HS-5 (cell line): ENCODE measurements at places on chromosomes 2 and 18.
A peak's percentile ranks its signal among the peaks of the same experiment; 100 is the strongest.

DNA sequence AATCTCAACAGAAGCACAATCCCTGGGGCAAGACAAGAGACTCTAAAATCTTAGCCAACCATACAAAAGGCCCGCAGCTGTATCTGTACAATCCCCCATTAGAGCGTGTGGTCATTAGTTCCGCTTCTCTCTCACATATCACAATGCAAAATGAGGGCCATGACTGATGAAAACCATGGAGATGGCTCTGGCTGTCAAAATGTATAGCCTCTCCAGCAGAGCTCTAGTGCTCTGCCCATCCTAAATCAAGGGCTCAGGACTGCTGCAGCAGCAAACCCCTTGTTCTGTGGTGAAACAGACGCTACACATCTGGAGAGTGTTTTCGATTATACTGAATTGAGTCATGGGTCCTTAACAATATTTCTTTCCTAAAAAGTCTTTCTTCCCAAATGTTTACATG lies 221.0 kb downstream of the PID1 start:
- no peak for DNase-seq

GRCh38 chr2:196244966-196245365 lies 73.6 kb upstream of the STK17B start:
- no peak for DNase-seq

- no peak for DNase-seq
Observed at GRCh38 chr18:9221040-9221439, 84.5 kb downstream of the ANKRD12 start.

DNA sequence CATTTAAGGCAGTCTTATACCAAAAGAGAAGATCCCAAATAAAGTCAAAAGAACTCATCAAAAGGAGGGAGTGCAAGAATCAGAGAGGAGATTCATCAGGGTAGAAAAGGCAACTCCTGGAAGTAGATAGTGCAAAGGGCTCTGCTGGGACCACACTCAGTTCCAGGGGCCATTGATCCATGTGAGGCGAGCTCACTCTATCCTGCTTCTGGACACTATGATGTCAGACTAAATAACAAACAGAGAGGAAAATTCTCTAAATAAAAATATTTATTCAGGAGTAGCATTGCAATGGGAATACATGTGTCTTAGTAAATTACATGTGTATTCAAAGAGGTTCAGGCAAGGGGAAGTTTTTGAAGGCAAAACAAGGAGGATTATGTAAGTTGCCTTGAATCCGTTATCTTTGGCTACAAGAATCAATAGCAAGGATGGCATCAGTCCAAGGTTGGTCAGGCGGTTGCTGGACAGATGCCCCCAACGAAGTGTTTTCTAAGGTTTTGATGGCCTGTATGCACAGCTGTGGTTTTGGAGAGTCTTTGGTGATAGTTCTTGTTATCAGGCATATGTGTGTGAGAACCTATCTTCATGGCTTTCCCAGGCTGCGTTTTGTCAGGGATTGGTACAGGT lies 13.2 kb upstream of the SERPINB12 start:
- no peak for DNase-seq

DNA sequence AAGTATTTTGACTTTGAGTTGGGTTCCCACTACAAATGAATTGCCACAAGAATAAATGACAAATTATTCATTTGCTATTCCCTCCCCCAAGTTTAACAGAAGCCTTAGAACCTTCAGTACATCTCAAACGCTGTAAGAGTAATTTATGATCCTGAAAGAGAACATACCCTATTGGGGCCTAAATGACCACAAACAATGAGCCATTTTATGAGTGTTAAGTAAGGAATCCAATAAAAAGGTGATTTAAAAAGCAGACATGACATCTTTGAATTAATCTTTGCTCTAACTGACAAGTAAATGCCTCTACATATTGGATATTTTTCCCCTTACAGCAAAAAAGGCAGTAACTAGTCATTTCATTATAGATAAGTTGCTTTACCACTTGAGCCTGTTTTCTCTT lies 136.9 kb downstream of the NRXN1 start:
- no peak for DNase-seq

GRCh38 chr2:152620208-152620607 lies 97.1 kb downstream of the PRPF40A start:
- DNase-seq: no peak

- no peak for DNase-seq
Observed at GRCh38 chr2:192194265-192194865, 368 bp downstream of the TMEFF2 start.

DNA sequence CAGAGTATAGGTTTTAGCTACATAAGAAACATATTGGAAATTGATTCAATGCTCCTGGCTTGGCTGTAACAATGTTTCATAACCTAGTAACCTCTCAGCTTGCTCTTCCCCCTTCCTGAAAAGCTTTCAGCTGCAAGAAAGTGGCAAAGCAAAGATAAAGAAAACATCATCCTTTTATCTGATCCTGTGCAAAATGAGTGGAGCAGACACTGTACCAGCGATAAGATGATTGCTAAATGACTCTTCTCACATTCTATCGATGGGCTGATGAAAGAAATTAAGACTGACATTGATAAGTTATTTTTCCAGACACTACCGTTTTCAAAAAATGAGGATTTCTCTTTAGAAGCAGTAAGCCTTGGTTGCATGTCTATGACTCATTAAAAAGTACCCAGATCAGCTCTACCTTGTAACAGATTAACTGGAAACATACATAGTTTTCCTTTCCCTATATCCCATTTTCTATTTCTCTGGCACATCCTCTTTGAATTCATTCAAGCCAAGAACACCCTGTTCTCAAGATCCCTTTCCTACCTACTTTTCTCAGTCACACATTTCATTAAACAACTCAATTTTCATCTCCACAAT lies 87.1 kb upstream of the LYPD1 start:
- no peak for DNase-seq

- no peak for DNase-seq
Observed at GRCh38 chr2:25042321-25043240, 705 bp downstream of the EFR3B start.

- DNase-seq: no peak
Observed at GRCh38 chr2:1869987-1870386, 125.7 kb upstream of the PXDN start.

GRCh38 chr2:53750041-53750768 lies 17.4 kb upstream of the CHAC2 start:
- no peak for DNase-seq

- no peak for DNase-seq
Observed at GRCh38 chr2:229300371-229300770, 29.3 kb upstream of the PID1 start.

- DNase-seq: no peak
Observed at GRCh38 chr2:144426981-144427479, 92.9 kb downstream of the ZEB2 start.

GRCh38 chr2:41038408-41038807 lies 586.5 kb upstream of the SLC8A1 start:
- DNase-seq: peak; percentile 31

- no peak for DNase-seq
Observed at GRCh38 chr18:48627216-48627615, 88.4 kb downstream of the CTIF start.

DNA sequence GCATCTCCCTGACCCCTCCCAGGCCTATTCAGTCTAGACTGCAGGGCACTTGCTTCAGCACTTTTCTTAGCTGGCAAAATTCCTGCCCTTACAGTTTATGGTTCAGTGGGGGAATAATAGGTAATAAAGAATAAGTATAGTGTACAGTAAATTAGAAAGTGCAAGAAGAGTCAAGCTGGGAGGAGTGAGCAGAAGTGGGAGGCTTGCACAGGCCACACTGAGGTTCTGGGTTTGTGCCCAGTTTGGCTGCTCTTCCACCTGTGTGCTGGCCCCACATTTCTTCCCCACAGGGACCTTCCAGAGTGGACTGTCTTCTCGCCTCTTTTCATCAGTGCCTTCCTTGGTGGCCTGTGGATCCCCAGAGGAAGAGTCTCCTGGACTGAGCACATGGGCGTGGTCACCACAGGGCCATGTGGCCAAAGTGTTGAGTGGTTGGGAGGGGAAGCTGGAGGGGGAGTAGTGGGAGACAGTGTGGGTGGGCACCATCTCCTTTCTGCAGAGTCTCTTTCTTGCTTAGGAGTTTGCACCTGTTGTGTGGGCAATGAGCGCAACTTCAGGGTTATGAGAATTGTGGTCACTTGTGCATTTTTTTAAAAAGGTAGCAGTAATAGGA lies 128.6 kb upstream of the ZSWIM2 start:
- no peak for DNase-seq

DNA sequence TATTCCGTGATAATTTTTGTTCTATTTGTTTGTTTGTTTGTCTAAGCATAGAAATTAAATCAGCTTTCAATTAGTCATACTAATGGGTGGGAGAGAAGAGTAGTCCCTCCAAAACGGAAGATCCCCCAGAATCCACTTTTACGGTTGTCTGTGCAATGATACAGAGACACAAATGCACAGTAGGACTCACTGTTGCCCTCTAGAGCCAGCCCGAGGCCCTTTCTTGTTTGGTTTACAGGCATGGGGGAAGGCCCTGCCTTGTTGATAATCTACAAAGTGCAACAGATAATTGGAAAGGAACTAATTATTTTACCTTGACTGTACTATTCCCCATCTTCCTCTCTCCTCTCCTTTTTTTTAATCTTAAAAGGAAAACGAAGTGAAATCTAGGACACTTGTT lies 121.1 kb downstream of the ACOXL start:
- no peak for DNase-seq

GRCh38 chr2:111633189-111633588 lies 250.8 kb downstream of the ANAPC1 start:
- no peak for DNase-seq

DNA sequence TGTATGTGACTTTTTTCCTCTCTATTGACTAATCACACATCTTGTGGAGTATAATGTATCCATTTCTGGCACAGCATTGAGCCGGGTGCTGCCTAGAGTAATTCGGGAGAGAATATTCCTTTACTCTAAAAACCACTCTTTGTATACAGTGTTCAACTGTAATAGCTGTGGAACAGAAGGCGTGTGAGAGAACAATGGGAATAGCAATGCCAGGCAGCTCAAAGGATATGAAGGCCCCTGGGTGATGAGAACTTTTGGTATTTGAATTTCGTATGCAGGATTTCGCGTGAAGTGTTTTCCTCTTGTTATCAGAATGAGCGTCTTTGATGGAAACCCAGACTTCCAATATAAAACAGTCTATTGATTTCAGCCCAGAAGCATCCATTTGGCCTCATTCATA lies 84.6 kb upstream of the MAP3K20 start:
- no peak for DNase-seq

GRCh38 chr2:173963817-173964564 lies 1.2 kb downstream of the SP3 start:
- DNase-seq: peak; percentile 67

DNA sequence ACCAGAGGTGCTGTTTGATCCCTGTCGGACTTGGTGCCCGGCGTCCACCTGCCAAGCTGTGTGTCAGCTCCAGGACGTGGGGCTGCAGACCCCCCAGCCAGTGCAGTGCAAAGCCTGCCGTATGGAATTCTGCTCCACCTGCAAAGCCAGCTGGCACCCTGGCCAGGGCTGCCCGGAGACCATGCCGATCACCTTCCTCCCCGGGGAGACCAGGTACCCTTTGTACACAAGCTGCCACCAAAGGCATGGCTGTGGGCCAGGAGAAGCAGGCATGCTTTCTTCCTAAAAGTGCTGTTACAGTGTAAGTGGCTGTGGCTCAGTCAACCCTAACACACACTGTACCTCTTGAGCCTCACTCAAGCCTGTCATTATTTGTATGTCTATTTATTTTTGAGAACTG lies 103.3 kb downstream of the RNF144A start:
- no peak for DNase-seq

DNA sequence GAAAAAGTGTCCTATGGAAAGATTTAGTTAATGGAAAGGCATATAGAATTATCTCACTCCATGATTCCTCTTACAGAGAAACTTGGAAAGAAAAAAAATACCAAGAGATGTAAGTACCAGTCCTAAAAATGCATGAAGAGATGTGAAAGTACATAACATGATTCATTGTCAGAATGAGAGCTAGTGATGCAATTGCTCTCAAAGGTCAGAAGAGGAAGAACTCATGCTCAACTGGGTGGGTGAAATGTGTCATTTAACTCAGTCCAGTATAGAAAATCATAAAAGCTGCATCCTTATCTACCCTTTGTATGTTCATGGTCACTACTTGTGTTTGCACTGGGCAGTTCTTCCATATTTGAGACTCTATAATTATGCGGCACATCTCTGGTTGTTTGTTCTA lies 300.0 kb upstream of the PIK3C3 start:
- DNase-seq: no peak
